B cell (primary cell): ENCODE measurements at places on chromosomes 7 and 10. TPM values are rescaled to one million over a fixed set of nuclear protein-coding genes. Genes with fewer than 3 reads are reported as not detected.

DNA sequence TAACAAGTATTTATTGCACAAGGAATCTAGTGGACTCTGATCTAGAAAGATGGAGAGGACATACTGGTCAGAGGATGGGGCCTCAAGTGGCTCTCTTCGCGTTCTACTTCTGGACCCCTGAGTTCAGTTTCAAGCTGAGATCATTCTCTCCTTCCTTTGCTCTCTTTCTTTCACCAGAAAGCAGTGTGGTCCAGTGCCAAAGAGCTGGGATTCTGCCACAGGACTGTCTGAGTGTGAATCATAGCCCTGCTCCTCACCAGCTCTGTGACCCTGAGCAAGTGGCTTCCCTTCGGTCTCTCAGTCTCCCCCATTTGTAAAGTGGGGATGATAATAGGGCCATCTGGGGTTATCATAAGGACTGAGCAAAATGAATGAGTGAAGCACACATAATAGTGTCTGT is 715.2 kb downstream of the SUGCT start:
- no peak for DNase-seq

UCMA gene
- polyA plus RNA-seq = not detected in 2 replicates

DNA sequence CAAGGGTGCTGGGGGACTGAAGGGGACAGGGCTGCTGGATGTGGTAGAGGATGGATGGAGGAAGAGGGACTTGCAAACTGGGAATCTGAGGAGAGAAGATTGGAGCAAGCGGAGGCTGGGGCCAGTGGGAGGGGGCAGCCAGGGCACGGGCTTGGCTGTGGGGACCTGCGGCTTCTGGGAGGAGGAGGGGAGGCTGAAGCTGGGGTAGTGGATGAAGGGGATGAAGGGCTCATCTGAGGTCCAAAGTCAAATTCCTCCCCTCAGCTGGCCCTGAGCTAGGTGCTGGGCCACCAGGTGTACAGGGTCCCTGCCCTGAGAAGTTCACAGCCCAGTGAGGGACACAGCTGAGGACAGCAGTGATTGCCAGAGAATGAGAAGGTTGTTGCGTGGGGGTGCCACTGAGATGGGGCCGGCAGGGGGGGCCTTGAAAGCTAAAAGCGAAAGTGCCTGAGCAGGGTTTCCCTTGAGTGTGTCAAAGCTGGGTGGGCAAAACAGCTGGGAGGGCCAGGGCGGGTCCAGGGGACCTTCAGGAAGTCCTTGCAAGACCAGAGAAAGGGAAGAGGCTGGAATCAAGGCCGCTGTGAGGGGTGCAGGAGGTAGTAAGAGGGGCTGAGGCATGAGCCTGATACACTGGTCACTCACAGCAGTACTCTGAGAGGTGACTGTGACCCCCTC is 75.2 kb downstream of the MYL10 start:
- no peak for DNase-seq

DNA sequence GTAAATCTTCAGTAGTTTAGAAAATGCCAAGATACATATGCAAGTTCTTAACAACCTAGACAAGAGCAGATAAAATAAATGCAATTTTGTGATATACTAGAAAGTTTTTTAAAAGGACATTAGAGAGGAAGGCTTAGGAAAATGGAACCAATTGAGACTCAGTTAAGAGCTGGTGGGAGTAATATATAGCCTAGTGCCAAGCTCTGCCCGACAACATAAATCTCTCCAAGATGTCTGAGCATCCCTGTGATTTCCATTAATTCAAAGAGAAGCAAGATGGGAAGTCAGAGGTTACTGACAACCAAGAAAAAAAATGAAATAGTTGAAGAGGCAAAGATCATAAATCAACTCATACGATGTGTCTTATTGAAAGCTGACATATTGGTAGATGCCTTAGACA is 74.5 kb downstream of the DGKB start:
- no peak for DNase-seq

SP4 gene
- polyA plus RNA-seq = 7.1 and 8.0 TPM in 2 replicates

ADRA2A gene
- 0.01 and 0.03 TPM in 2 replicates for polyA plus RNA-seq

DNA sequence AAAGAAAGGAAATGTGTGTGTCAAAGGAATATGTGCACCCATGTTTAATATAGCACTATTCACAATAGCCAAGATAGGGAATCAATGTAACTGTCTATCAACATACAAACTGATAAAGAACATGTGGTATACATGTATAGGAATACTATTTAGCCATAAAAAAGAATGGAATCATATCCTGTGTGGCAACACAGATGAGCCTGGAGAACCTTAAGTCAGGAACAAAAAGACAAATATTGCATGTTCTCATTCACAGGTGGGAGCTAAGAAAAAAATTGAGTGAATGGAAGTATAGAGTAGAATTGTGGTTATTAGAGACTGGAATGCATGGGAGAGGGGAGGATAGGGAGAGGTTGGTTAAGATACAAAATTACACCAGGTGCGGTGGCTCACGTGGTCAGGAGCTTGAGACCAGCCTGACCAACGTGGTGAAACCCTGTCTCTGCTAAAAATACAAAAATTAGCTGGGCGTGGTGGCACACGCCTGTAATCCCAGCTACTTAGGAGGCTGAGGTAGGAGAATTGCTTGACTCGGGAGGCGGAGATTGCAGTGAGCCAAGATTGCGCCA is 10.5 kb downstream of the URGCP start:
- DNase-seq = no peak

DNA sequence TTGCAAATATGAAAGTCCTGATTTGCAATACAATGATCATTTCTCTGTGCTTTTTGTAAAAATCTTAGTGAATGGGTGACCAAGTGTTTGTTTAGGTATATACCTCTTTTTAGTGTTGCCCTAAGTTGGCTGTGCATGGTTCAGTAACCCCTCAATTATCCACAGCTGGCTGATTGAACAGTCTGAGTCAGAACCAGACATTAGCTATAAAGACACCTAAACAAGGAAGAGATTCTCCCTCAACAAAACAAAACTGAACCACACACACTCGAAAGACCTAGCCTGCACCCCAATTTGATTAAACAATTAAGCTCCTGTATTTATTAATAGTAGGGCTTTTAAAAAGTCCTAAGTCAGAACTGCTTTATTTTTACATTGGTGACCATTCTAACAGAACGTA is 2.8 kb downstream of the RSBN1L start:
- DNase-seq = peak; percentile 31

- peak; percentile 49 for DNase-seq
These were observed 29.7 kb downstream of the TRIM8 start for GRCh38 chr10:102673819-102674511.
